ENCODE measurements at places on chromosomes 12 and 14.
A peak's percentile ranks its signal among the peaks of the same experiment; 100 is the strongest.

GRCh38 chr14:56189307-56189706, 71.1 kb downstream of the PELI2 start:
- no peak for DNase-seq

- DNase-seq: no peak
These were observed 110.5 kb upstream of the FUT8 start for GRCh38 chr14:65301862-65302539.

- no peak for DNase-seq
These were observed 238.9 kb upstream of the SRRM4 start for GRCh38 chr12:118742431-118742830.

- no peak for DNase-seq
These were observed 1.8 kb upstream of the TESC start for GRCh38 chr12:117100851-117101673.

GRCh38 chr14:34750670-34751069, 36.3 kb upstream of the CFL2 start:
- DNase-seq: peak; percentile 24

- DNase-seq: no peak
These were observed 2.8 kb downstream of the ZNF219 start for GRCh38 chr14:21095430-21096205.

DNA sequence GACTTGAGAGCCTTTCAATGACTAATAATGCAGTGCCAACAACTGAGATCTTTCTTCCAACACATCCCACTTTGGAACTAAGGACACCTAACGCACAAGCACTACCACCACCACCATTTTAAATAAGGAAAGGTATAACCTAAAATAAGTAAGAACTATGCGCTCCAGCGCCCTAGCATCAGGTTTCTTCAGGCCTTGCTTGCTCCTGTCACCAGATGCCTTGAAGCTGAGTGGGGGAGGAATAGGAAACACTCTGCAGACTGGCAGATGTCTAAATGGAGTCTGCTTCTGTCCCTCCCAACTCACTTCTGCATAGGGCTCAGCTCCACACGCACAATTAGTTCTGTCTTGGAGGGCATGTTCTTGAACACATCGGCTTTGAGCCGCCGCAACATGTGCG, 15.1 kb downstream of the CHD4 start:
- no peak for DNase-seq

- no peak for DNase-seq
These were observed 21.1 kb downstream of the FKBP3 start for GRCh38 chr14:45112896-45113781.

GRCh38 chr12:124618291-124618902, 51.0 kb upstream of the NCOR2 start:
- no peak for DNase-seq

DNA sequence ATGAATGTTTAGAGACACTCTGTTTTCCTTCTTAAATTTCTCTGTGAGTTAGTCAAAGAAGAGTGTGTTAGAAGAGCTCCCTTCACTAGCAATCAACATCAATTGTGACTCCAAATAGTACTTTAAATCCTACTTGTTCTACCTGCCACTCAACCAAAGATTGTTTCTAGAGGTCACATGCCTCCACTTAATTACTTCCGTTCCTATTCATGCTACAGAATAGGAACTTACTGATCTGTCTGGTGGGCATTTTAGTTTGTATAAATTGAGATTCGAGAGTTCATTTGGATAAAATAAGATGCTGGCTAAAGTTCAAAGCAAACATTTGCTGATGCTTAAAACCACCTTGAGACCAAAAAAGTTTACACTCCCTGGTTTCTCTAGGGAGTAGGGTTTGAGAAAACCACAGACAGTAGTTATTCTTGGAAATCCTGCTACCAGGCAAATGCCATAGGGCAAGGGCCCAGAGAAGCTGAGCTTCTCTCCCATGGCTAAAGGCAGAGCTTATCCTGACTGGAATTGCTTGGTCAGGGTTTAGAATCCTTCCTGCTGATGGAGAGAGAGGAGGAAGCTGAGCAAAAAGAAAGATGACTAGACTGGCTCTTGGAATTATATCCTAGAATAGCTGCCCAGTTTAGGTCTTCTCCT, 389.6 kb upstream of the ATP2B1 start:
- DNase-seq: peak; percentile 36

GRCh38 chr14:95313707-95314106, 6.0 kb downstream of the CLMN start:
- no peak for DNase-seq

- no peak for DNase-seq
These were observed 50.5 kb downstream of the IFNG start for GRCh38 chr12:68109001-68109400.

GRCh38 chr12:26434299-26435068, 239.1 kb downstream of the SSPN start:
- DNase-seq: peak; percentile 6

GRCh38 chr12:132474237-132474741, 15.7 kb upstream of the FBRSL1 start:
- DNase-seq: no peak

GRCh38 chr14:89702073-89702875, 252.3 kb downstream of the EFCAB11 start:
- DNase-seq: peak; percentile 34

- no peak for DNase-seq
These were observed 73.4 kb downstream of the CAPZA3 start for GRCh38 chr12:18811273-18811672.

GRCh38 chr14:48563489-48563888, 888.1 kb upstream of the MDGA2 start:
- DNase-seq: no peak

DNA sequence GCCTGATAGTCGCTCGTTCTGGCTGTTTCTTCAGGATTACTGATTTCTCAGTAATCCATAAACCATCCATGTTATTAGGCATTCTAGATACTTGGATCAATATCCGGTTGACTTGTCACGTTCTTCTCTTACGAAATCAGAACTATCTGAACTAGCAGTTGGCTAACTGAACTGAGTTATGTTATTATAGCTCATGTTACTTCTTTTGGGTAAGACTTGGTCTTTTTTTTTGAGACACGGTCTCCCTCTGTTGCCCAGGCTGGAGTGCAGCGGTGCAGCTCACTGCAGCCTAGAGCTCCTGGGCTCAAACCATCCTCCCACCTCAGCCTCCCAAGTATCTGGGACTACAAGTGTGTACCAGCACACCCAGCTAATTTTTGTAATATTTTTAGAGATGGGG, 178.6 kb downstream of the PRKCH start:
- no peak for DNase-seq

GRCh38 chr14:95183082-95183481, 25.8 kb upstream of the DICER1 start:
- DNase-seq: no peak

GRCh38 chr12:132466241-132467201, 23.4 kb upstream of the FBRSL1 start:
- no peak for DNase-seq

DNA sequence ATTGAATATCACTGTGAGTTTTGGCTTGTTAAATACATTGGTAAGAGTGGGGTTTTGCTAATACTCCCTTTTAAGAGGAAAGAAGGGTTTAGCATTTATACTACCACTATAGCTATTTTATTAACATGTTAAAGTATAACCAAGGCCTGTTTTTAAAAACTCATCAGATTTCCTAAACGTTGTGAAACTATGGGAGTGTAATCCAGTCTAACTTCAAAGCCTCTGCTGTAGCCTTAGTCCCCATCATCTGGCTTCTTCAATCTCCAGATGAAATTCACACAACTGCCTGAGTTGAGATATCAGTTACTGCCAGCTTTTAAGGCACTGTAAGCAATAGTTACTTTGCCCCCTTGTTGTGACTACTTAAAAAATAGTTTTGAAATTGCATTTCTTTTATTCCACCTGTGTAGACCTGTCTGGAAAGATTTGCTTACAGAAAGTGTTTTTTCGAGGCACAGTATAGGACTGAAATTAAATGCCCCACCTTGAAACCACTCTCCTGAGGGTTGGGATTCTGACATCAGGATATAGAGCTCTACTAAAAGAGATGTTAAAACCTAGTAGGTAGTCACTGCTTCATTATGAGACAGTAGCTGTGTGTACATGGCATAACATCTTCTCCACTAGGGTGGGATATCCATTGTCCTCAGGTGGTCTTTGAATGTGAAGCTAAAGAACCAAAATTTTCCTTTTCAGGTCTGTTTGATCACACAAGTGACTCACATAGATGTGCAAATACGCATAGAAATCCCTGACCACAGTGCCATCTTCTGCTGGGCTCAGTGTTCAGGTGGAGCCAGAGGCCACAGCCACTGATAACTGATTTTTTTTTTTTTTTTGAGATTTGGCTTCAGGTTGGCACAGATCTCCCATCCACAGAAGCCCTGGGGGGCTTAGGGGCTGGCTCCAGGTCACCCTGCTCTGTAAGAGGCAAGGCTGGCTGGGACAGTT, 125.5 kb downstream of the DAAM1 start:
- DNase-seq: no peak

- DNase-seq: no peak
These were observed 392.0 kb downstream of the FUT8 start for GRCh38 chr14:65804439-65805112.

DNA sequence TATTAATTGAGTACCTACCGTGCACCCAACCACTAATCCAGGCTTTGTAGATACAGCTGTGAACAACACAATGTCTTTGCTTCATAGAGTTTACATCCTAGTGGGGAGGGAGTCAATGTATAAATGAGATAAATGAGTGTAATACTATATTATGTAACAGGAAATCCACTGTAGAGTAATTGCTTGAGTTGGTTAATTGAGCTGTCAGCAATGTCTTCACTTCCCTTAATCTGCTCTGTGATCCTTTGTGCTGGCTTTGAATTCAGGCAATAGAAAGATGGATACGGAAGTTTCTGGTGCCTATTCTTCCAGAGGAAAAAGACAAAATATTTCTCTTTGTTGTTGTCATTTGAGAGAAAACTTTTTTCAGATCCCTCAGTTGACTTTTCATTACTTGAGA, 104.0 kb upstream of the SLC16A7 start:
- DNase-seq: no peak

DNA sequence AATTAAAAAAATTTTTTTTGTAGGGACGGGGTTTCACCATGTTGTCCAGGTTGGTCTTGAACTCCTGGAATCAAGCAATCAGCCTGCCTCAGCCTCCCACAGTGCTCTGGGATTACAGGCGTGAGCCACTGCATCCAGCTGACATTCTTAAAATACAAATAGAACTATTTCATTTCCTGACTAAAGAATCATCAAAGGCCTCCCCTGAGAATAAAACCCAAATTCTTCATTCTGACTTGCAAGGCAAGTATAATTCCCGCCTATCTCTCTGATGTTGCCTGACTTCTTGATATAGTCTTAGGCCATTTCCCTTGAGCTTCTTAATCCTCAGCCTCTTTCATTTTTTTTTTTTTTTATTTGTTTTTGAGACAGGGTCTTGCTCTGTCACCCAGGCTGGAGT, 4.4 kb upstream of the BICD1 start:
- DNase-seq: no peak

GRCh38 chr14:63249092-63249491, 44.8 kb downstream of the RHOJ start:
- DNase-seq: no peak

DNA sequence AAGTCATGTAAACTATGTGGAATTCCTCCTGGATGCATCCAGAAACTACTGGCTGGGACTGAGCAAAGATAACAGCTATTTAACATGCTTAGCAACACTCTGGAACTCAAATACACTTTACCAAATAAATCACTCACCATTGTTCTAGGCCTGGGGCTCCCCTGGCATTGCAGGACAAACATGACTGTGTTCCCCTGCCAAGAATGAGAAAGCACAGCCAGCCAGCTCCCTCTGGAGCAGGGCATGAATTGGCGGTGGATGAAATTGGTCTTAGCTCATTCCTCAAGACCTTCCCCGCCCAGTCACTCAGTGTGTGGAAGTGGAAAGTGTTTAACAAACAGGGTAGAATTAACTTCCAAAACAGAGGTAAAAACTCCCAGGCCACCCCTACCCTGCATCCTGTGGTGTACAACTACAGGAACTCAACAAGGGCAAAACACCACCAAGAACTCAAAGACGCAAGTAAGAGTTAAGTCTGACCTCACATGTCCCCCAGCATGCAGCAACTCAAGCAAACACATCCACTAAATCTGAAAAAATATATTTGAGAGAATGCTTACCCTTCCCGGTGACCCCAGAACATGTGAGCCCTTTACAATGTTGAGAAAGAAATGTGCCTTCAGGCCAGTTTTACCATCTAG, 58.4 kb upstream of the BDKRB2 start:
- peak; percentile 88 for DNase-seq

- no peak for DNase-seq
These were observed 388.3 kb upstream of the DDHD1 start for GRCh38 chr14:53541411-53541810.

GRCh38 chr12:132484891-132485441, 5.0 kb upstream of the FBRSL1 start:
- DNase-seq: no peak

All from brain pericyte (primary cell).